ENCODE measurements at places on chromosomes 12 and 14. TPM values are rescaled to one million over a fixed set of nuclear protein-coding genes. Genes with fewer than 3 reads are reported as not detected.

Gene RBP5
- total RNA-seq = not detected

Gene PRR13
- 60.9 TPM for total RNA-seq

Gene SLCO1B1
- not detected for total RNA-seq

Gene REP15
- 1.6 TPM for total RNA-seq

Gene KRT2
- total RNA-seq = 0.23 TPM

Gene PTGR2
- 6.2 TPM for total RNA-seq

Gene TMEM63C
- total RNA-seq = 4.0 TPM

Gene CACNA1C
- total RNA-seq = not detected

Gene DTX1
- not detected for total RNA-seq

Gene GPX2
- 4.3 TPM for total RNA-seq

DNA sequence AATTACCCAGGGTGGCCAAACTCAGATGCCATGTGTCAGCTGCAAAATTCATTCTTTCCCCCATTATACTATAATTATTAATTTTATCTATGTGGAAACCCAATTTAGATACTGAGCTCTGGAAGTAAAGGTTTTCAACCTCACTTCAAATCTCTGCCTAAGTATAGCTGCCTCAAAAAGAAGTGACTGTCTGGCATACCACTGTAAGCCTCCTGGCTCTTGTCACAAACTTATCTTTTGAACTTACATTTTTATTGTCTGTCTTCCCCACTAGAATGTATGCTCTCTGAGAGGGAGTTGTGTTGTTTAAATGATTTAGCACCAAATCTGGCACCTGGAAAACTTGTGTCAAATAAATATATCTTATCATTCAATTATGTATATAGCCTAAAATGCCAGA is 16.1 kb upstream of the PRICKLE1 start:
- DNase-seq = no peak

- peak; percentile 77 for DNase-seq
Measured at GRCh38 chr14:56244138-56244789, 126.1 kb downstream of the PELI2 start.

DNA sequence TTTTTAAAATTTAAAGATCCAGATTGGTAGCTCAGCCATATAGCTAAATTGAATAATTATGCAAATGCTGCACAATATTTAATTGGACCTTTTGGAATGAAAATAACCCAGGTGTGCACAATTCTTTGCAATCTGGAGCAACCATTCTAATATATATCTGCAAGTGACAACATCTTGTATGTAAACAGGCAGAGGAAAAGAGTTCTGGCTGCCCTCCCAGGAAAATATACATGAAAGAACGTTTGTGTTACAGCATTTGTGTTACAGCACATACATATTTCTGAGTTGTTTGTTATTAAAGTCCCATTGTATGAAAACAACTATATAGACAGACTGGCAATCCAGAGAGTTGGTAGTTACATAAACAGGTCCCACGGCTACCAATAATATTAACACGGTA is 377.5 kb downstream of the DIO2 start:
- DNase-seq = no peak

- DNase-seq = no peak
Measured at GRCh38 chr14:31895646-31896045, 181.5 kb upstream of the ARHGAP5 start.

DNA sequence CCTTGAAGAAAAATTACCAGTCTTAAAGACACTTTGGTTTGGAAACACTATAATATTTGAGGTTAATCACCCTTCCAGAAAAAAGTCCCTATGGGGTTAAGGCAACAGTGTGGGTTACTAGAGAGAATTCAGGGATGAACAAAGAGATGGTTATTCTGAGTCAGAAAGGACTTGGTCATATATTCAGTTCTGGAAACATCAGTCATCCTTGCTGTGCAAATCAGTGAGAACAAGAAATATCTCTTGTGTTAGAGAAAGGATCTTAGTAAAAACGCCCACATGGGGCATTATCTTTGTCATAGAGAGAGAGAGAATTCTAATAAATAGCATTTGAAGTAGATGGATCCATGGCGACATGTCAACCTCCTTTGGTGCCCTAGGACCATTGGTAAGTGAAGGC is 59.4 kb upstream of the E2F7 start:
- DNase-seq = no peak

- DNase-seq = no peak
Measured at GRCh38 chr14:71555654-71556559, 376.3 kb upstream of the RGS6 start.

- DNase-seq = peak; percentile 67
Measured at GRCh38 chr12:30725739-30726138, 29.0 kb downstream of the CAPRIN2 start.

GRCh38 chr12:95529693-95530225 is 21.5 kb downstream of the USP44 start:
- no peak for DNase-seq

GRCh38 chr12:75130811-75131210 is 78.8 kb downstream of the KCNC2 start:
- DNase-seq = no peak

DNA sequence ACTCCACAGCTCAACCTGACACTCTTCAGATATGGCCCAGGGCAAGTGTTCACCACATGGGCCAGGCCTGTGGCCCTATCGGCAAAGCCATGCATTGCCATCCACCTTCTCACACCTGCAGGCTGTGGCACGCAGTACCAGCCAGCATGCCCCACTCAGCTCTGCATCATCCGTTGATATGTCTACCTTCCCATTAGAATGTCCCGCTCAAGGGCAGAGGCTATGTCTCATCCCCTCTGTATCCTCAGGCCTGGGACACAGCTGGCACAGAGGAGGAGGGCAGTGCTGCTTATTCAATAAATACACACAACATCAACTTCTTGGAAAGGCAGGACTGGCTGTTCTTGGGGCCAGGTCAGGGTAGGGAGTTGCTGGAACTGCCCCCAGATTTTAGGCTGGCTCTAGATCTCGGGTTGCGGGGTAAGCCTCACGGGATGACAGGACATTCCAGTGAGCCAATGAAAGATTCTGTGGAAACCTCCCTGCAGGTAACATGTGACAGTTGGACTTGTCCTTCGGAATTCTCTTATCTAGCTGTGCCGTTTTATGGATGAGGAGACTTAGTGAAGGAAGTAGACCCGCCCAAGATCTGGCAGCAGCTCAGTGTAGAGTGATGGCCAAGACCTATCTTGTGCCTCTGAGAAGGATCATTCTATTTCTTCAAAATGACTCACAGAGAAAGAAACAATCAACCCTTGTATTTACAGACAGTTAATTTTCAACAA is 25.6 kb downstream of the SYNE3 start:
- DNase-seq = peak; percentile 40

- DNase-seq = no peak
Measured at GRCh38 chr12:104632724-104633201, 176.0 kb downstream of the CHST11 start.

GRCh38 chr12:64631197-64631596 is 20.9 kb downstream of the RASSF3 start:
- no peak for DNase-seq

GRCh38 chr14:105861985-105862465 is 335.6 kb downstream of the TMEM121 start:
- DNase-seq = no peak

- DNase-seq = no peak
Measured at GRCh38 chr14:54786838-54787237, 115.8 kb downstream of the GCH1 start.

GRCh38 chr12:53551889-53552291 is 44.6 kb upstream of the NPFF start:
- no peak for DNase-seq

- peak; percentile 87 for DNase-seq
Measured at GRCh38 chr12:105212438-105212837, 23.5 kb downstream of the APPL2 start.

GRCh38 chr12:89676930-89677329 is 31.7 kb downstream of the ATP2B1 start:
- no peak for DNase-seq

DNA sequence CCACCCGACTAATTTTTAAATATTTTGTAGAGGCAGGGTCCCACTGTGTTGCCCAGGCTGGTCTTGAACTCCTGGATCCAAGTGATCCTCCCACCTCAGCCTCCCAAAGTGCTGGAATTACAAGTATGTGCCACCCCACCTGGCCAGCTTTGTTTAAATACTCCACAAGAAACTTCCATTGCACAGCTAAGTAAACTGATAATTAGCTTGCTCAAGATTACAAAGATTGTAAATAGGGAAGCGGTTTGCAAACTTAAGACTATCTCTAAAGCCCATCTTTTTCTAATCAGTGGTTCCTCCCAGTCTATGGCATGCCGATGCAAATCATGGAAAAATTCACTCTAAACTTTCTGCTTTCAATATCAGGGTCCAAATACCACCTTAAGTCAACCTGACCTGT is 9.7 kb downstream of the SLC7A8 start:
- DNase-seq = no peak

GRCh38 chr12:12899530-12900380 is 8.4 kb downstream of the GPRC5A start:
- peak; percentile 82 for DNase-seq

- no peak for DNase-seq
Measured at GRCh38 chr12:122226366-122227125, 694 bp upstream of the DIABLO start.

DNA sequence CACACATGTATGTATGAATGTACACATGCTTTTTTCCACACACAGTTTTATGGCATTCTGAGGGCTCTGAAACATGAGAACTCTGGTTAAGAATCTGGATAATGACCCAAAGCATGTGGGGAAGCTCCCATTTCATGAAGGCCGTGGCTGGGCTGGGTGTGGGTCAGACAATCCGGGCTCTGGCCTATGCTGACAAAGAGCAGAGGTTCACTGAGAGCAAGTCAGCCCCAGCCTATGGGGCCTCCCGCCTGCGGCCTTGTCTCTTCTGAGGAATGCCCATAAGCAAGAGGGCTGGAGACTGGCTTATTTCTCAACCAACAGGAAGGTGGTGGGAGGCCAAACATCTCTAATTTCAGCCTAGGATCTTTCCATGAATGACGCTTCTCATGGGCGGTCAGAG is 8.5 kb downstream of the MYH6 start:
- no peak for DNase-seq

- DNase-seq = peak; percentile 87
Measured at GRCh38 chr12:53061404-53062010, 11.6 kb downstream of the TNS2 start.

GRCh38 chr12:108804271-108804953 is 53.0 kb downstream of the SSH1 start:
- DNase-seq = no peak

- no peak for DNase-seq
Measured at GRCh38 chr12:81809829-81810595, 50.9 kb upstream of the PPFIA2 start.
